ENCODE measurements at places on chromosomes 1 and 21. TPM values are rescaled to one million over a fixed set of nuclear protein-coding genes. Genes with fewer than 3 reads are reported as not detected.

DNA sequence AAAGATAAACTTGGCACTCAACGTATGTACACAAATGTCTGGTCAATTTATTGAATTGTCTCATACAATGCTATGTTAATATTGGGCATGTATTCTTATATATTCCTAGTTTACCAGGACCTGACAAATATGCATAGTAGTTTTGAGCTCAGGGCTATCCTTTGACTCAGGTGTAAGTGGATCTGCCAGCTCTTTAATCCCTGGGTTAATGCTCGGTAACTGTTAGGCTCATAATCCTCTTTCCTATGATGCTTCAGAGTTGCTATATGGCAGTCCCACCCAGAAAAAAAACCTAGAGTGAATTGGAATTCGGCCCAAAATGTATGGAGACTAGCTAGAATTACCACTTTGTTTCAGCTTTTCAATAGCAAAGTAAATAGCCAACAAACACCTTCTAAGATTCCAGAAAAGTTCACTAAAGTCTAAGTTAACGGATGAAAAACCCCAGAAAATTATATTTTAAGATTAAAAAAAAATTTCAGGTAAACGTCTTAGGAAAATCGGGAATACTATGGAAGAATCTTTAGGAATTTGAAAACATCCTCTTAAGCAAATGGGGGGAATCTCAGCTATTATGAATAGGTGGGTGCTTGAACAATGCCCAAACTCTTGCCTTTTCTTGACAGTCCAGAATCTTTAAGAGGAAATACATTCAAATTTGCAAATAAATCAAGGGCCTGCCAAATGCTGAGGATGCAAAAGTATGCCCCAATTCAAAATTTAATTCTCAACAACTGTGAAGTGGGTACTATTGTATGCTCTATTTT, 10.9 kb downstream of the H3-3A start:
- H3K27ac ChIP-seq, result no peak overlapping the region
- no peak overlapping the region for H3K4me3 ChIP-seq
- DNase-seq, result no peak
- peaks cover 7% of the 10 kb centered on the region for H3K36me3 ChIP-seq
- H3K27me3 ChIP-seq, result no peaks in the 10 kb centered on the region

- no peak for DNase-seq
- peaks cover 10% of the 10 kb centered on the region for H3K4me1 ChIP-seq
- peaks cover 24% of the 10 kb centered on the region for H3K36me3 ChIP-seq
- H3K27me3 ChIP-seq, result no peaks in the 10 kb centered on the region
- no peak overlapping the region for H3K27ac ChIP-seq
Measured at GRCh38 chr21:44847261-44848056, 26.0 kb downstream of the PTTG1IP start.

GRCh38 chr1:98661544-98662355, at the start of gene SNX7:
SNX7 (plus strand) TSS chr1:98661721; CDS start chr1:98661732, 11 bp downstream.
- H3K27ac ChIP-seq, result peak within 1 kb of the TSS; percentile 56
- peak; percentile 93 for DNase-seq
- H3K36me3 ChIP-seq, result no peaks in the 10 kb centered on the region
- peak within 1 kb of the TSS; percentile 61 for H3K4me3 ChIP-seq

DNA sequence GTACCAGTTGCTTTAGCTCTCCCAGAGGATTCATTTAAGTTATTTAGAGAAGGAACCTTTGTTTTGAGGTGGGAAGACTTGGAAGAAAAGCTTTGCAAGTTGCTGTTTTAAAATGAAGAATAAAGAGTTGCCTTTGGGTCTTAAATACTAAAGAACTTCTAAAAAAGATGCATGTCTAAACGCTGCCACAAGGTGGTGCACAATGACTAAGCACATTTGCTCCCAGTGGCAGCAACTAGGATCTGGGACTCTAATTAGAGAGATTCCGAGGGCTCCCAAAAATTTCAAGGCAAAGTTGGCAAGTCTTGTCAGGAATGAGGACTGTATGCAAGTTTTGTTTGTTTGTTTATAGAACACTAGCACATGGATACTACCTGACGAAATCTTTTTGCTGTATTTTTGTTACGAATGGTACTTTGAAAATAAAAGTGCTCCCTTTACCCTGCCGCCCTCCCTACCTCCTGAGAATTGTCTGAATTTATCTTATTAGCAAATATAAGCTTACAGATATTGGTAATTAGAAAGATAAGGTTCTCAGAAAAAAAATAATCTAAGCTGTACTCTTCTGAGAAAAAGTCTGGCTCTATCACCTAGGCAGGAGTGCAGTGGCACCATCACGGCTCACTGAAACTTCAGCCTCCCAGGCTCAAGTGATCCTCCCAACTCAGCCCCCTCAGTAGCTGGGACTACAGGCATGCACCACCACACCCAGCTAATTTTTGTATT, 121.8 kb downstream of the HFM1 start:
- H3K4me1 ChIP-seq, result no peaks in the 10 kb centered on the region
- H3K27me3 ChIP-seq, result no peaks in the 10 kb centered on the region
- H3K4me3 ChIP-seq, result peak overlapping the region; percentile 3
- H3K36me3 ChIP-seq, result no peaks in the 10 kb centered on the region

- H3K4me1 ChIP-seq, result no peaks in the 10 kb centered on the region
- no peaks in the 10 kb centered on the region for H3K36me3 ChIP-seq
- H3K27me3 ChIP-seq, result no peaks in the 10 kb centered on the region
Measured at GRCh38 chr1:75861831-75862230, 65.1 kb downstream of the MSH4 start.

- no peak overlapping the region for H3K4me3 ChIP-seq
- DNase-seq, result no peak
- H3K27me3 ChIP-seq, result no peaks in the 10 kb centered on the region
- no peaks in the 10 kb centered on the region for H3K36me3 ChIP-seq
Measured at GRCh38 chr1:76238094-76238628, 163.6 kb downstream of the ST6GALNAC3 start.

GRCh38 chr1:245099401-245099800, 55.4 kb upstream of the KIF26B start:
- no peaks in the 10 kb centered on the region for H3K27me3 ChIP-seq
- H3K36me3 ChIP-seq, result no peaks in the 10 kb centered on the region
- peaks cover 23% of the 10 kb centered on the region for H3K4me1 ChIP-seq

- H3K36me3 ChIP-seq, result no peaks in the 10 kb centered on the region
- DNase-seq, result no peak
- no peaks in the 10 kb centered on the region for H3K27me3 ChIP-seq
- H3K4me3 ChIP-seq, result no peak overlapping the region
- no peak overlapping the region for H3K27ac ChIP-seq
Measured at GRCh38 chr1:40610156-40610555, 55.3 kb downstream of the RIMS3 start.

The PLEKHM2 gene
- total RNA-seq, result 21.2 TPM

The TRAF3IP3 gene
- total RNA-seq, result 7.7 TPM

GRCh38 chr1:209884249-209884648, 53.8 kb upstream of the SYT14 start:
- DNase-seq, result no peak
- no peak overlapping the region for H3K4me3 ChIP-seq
- no peaks in the 10 kb centered on the region for H3K36me3 ChIP-seq
- no peaks in the 10 kb centered on the region for H3K27me3 ChIP-seq
- no peaks in the 10 kb centered on the region for H3K4me1 ChIP-seq
- H3K27ac ChIP-seq, result no peak overlapping the region

- no peak overlapping the region for H3K4me3 ChIP-seq
- no peaks in the 10 kb centered on the region for H3K27me3 ChIP-seq
- peaks cover 5% of the 10 kb centered on the region for H3K4me1 ChIP-seq
- peak overlapping the region; percentile 50 for H3K27ac ChIP-seq
- peak; percentile 53 for DNase-seq
Measured at GRCh38 chr1:209398313-209398991, 185.1 kb upstream of the CAMK1G start.

GRCh38 chr1:198610362-198610761, 28.5 kb upstream of the PTPRC start:
- H3K4me1 ChIP-seq, result no peaks in the 10 kb centered on the region
- DNase-seq, result no peak
- H3K27ac ChIP-seq, result no peak overlapping the region
- no peaks in the 10 kb centered on the region for H3K36me3 ChIP-seq

Data from right lobe of liver (tissue), 6 donors.